Left lung (tissue), 14 donors: ENCODE measurements at places on chromosomes 13 and 19.

DNA sequence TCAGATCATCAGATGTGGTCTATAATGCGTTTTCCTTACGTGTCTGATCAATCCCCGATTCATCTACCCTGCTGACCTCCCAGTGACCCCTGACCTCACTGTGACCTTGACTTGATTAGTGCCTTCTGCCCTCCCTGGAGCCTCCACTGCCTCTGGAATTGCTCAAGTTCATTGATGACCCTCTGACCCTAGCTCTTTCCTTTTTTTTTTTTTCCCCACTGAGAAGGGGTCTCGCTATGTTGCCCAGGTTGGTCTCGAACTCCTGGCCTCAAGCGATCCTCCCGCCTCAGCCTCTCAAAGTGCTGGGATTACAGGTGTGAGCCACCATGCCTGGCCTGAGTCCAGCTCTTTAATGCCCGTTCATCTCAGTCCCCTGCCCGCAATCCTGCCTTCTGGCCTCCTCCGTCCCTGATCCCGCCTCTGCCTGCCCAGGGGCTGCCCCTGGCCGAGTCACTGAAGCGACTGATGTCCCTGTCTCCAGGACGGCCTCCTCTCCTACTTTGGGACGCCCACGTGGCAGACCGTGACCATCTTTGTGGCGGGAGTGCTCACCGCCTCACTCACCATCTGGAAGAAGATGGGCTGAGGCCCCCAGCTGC, 4.0 kb upstream of the FTL start:
- H3K27ac ChIP-seq: peak overlapping the region; percentile 96
- peaks cover 22% of the 10 kb centered on the region for H3K36me3 ChIP-seq
- no peak for DNase-seq
- peaks cover 13% of the 10 kb centered on the region for H3K4me1 ChIP-seq
- H3K27me3 ChIP-seq: no peaks in the 10 kb centered on the region
- H3K4me3 ChIP-seq: no peak overlapping the region

DNA sequence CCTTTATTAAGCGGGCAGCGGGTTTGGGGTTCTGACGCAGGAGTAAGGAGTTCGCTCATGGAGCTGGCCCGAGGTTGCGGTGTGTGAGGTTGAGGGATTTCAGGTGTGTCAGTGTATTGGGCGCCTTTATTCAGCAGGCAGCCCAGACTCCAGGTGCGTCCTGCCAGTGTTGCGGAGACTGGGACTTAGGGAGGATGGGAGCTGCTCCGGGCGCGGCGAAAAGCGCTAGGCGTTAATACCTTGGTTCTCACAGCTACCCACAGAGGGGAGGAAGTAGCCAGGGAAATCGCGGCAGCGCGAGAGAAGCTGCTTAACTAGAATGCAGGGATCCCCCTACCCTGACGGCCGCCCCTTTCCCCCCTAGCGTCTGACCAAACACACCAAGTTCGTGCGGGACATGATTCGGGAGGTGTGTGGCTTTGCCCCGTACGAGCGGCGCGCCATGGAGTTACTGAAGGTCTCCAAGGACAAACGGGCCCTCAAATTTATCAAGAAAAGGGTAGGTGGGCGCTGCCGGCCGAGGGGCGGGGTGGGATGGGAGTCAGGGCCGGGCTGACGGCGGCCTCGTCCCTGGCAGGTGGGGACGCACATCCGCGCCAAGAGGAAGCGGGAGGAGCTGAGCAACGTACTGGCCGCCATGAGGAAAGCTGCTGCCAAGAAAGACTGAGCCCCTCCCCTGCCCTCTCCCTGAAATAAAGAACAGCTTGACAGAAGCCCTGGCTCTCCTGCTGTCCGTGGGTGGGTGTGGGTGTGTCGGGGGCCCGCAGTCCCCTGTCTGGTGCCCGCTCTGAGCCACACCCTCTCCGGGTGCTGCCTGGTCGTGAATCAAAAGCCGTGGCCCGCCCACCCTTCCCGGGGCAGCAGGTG, 1.1 kb downstream of the RPL36 start:
- H3K27me3 ChIP-seq: no peaks in the 10 kb centered on the region
- H3K4me1 ChIP-seq: peaks cover 42% of the 10 kb centered on the region
- no peaks in the 10 kb centered on the region for H3K36me3 ChIP-seq
- peak overlapping the region; percentile 49 for H3K4me3 ChIP-seq

GRCh38 chr19:40233811-40234389, 7.4 kb upstream of the CCNP start:
- H3K4me1 ChIP-seq: peaks cover 4% of the 10 kb centered on the region
- peak; percentile 77 for DNase-seq

- H3K36me3 ChIP-seq: no peaks in the 10 kb centered on the region
- H3K4me1 ChIP-seq: peaks cover 6% of the 10 kb centered on the region
- DNase-seq: no peak
- no peaks in the 10 kb centered on the region for H3K27me3 ChIP-seq
- H3K27ac ChIP-seq: no peak overlapping the region
These were observed 10.8 kb downstream of the LATS2 start for GRCh38 chr13:21050288-21051197.

- no peak overlapping the region for H3K4me3 ChIP-seq
- peak overlapping the region; percentile 53 for H3K27ac ChIP-seq
- no peak for DNase-seq
- peaks cover 38% of the 10 kb centered on the region for H3K4me1 ChIP-seq
- no peaks in the 10 kb centered on the region for H3K27me3 ChIP-seq
- H3K36me3 ChIP-seq: peaks cover 3% of the 10 kb centered on the region
These were observed 14.7 kb downstream of the UBAC2 start for GRCh38 chr13:99215184-99215830.

- H3K27ac ChIP-seq: no peak overlapping the region
- H3K36me3 ChIP-seq: no peaks in the 10 kb centered on the region
- H3K4me1 ChIP-seq: no peaks in the 10 kb centered on the region
- DNase-seq: no peak
- no peaks in the 10 kb centered on the region for H3K27me3 ChIP-seq
These were observed 9.5 kb upstream of the PLEKHF1 start for GRCh38 chr19:29655648-29656335.

DNA sequence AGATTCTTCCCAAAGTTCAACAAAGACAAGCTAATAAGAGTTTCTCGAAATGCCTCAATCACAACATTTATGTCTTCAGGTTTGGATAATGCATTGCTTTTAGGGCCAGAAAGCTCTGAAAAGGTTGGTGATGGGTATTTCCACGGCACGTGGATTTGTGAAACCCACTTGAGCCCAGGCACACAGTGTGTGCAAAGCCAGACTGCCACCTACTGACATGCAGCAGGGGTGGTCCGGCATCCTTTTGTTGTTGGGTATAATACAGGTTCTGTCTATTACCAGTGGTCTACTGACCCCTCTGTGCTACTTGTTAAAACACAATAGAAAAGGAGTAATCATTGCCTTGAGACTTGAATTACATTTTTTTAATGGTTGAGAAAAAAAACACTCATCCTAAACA, 225.6 kb downstream of the RAP2A start:
- no peaks in the 10 kb centered on the region for H3K27me3 ChIP-seq
- no peaks in the 10 kb centered on the region for H3K4me1 ChIP-seq

- H3K27ac ChIP-seq: no peak overlapping the region
- H3K27me3 ChIP-seq: no peaks in the 10 kb centered on the region
- H3K4me1 ChIP-seq: no peaks in the 10 kb centered on the region
- no peak for DNase-seq
These were observed 84.7 kb downstream of the ERCC5 start for GRCh38 chr13:102930566-102930965.

- H3K4me1 ChIP-seq: no peaks in the 10 kb centered on the region
- H3K27ac ChIP-seq: no peak overlapping the region
- no peak for DNase-seq
- H3K4me3 ChIP-seq: no peak overlapping the region
These were observed 719 bp upstream of the GRK1 start for GRCh38 chr13:113666329-113666670.

DNA sequence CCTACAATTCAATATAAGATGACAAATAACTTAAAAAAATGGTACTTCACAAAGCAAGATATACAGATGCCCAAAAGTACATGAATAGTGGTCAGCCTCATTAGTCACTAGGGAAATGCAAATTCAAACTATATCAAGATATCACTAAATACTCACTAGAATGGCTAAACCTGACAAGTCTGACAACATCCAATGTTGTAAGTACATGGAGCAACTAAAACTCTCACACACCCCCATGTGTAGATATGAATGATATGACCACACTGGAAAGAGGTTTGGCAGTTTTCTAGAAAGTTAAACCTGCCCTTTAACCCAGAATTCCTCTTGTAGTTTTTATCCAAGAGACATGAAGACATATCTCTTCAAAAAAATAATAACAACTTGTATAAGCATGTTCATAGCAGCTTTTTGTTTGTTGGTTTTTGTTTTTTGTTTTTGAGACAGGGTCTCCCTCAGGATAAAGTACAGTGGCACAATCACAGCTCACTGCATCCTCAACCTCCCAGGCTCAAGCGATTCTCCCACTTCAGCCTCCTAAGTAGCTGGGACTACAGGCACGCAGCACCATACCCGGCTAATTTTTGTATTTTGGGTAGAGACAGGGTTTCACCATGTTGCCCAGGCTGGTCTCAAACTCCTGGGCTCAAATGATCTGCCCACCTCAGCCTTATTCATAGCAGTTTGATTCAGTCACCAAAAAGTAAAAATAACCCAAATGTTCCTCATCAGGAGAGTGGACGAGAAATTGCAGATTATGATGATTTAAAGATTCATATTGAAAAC, 55.1 kb downstream of the RFX2 start:
- no peaks in the 10 kb centered on the region for H3K36me3 ChIP-seq
- H3K27me3 ChIP-seq: no peaks in the 10 kb centered on the region
- no peak for DNase-seq

GRCh38 chr19:35204799-35205732, 23.5 kb downstream of the FAM187B start:
- H3K36me3 ChIP-seq: no peaks in the 10 kb centered on the region
- no peak overlapping the region for H3K27ac ChIP-seq
- H3K27me3 ChIP-seq: no peaks in the 10 kb centered on the region
- no peak overlapping the region for H3K4me3 ChIP-seq
- no peak for DNase-seq
- peaks cover 18% of the 10 kb centered on the region for H3K4me1 ChIP-seq

GRCh38 chr13:42305503-42305902, 33.6 kb downstream of the AKAP11 start:
- H3K36me3 ChIP-seq: peaks cover 66% of the 10 kb centered on the region
- no peaks in the 10 kb centered on the region for H3K27me3 ChIP-seq
- no peak overlapping the region for H3K4me3 ChIP-seq
- H3K4me1 ChIP-seq: no peaks in the 10 kb centered on the region
- no peak overlapping the region for H3K27ac ChIP-seq

DNA sequence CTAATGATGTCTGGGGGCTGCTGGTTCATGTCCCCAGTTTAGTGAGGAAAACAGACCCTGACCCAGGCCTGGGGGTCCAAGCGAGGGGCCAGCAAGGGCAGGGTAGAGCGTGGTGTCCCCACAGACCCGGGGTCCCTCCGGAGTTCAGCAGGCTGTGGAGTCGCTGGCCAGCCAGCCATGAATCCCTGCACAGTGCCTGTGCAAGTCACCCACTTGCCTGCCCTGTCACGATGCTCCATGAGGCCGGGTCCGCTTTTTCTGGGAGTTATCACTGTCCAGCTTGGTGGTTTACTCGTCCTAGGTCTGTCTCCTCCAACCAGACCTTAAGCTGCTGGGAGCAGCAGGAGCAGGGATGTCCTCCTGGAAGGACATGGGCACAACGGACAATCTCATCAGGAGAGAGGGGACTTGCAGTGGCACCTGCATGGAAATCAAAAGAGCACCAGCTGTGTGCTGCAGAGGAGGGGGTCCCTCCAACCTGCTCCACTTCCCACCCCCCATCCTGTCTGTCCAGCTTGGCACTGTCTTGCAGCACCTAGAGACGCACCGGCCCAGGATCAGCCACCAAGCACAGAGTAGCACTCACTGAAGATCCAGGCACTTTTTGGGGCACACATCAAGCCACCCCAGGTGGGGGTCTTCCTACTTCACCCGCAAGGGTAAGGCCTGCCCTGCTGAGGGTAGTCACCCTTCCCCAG, 121.8 kb downstream of the URI1 start:
- H3K4me1 ChIP-seq: no peaks in the 10 kb centered on the region
- H3K27ac ChIP-seq: no peak overlapping the region
- no peaks in the 10 kb centered on the region for H3K36me3 ChIP-seq
- no peak for DNase-seq
- no peaks in the 10 kb centered on the region for H3K27me3 ChIP-seq

DNA sequence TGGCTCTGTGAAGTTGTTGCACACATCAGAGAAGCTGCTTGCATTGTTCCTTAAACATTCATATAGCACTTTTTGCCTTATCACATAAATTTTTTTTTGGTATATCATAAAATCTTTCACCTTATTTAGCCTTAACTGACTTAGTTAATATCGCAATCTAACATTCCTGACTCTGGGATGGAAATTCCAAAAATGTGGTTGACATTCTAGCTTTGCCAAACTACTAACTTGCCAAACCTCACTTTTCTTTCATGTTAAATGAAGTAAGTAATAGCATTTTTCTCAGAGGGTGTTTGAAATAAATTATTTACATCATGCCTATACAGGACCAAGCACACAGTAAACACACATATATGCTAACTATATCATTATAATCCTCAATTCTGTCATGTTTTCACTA, 736.9 kb upstream of the PCDH9 start:
- H3K36me3 ChIP-seq: no peaks in the 10 kb centered on the region
- no peak for DNase-seq
- no peaks in the 10 kb centered on the region for H3K27me3 ChIP-seq

DNA sequence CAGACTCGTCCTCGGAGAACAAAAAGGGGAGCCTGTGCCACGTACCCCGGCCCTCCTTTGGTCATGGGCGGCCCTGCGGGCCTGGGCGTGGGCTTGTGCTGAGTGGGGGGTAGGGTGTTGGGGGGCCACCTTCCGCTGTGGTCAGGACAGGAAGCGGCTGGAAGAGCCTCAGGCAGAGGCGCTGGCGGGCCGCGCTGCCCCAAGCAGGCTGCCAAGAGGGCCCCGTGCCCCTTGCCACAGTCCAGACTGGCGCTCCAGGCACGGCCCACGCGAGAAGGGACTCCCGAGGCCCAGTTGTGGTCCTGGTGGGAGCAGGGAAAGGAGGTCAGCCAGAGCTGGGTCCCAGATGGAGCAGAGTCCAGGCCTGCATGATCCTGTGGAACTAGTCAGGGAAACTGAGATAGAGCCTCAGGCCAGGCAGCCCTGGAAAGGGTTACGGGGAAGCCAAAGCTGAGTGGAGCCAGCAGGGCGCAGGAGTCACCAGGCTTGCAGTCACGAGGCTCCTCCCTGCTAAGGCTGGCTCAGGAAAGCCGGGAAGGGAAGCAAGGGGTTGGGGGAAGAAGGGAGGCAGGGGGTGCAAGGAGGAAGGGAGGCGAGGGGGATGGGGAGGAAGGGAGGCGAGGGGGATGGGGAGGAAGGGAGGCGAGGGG, 135.0 kb downstream of the CRYL1 start:
- DNase-seq: no peak
- no peaks in the 10 kb centered on the region for H3K27me3 ChIP-seq
- no peaks in the 10 kb centered on the region for H3K36me3 ChIP-seq
- H3K4me1 ChIP-seq: no peaks in the 10 kb centered on the region
- H3K4me3 ChIP-seq: no peak overlapping the region
- H3K27ac ChIP-seq: no peak overlapping the region

DNA sequence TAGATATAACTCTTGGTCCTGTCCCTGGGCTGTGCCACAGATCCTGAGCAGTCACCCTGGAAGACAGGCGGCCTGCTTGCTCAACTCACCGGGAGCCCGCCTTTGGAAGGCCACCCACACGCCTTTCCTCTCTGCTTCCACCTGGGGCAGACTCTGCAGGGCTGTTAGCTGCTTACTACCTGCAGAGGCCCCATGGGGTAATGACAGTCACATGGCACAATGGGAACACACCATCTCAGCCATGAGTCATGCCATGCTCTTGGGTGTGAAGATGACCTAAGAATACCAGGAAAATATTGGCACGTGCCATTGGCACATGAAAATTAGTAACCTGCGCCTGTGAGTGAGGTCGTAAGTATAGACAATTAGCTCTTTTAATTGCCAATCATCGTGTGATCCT, 108.6 kb downstream of the COL4A2 start:
- no peaks in the 10 kb centered on the region for H3K36me3 ChIP-seq
- H3K27me3 ChIP-seq: no peaks in the 10 kb centered on the region
- H3K4me3 ChIP-seq: no peak overlapping the region
- DNase-seq: no peak
- no peak overlapping the region for H3K27ac ChIP-seq
- no peaks in the 10 kb centered on the region for H3K4me1 ChIP-seq
